ENCODE measurements at places on chromosomes 7 and 10.

DNA sequence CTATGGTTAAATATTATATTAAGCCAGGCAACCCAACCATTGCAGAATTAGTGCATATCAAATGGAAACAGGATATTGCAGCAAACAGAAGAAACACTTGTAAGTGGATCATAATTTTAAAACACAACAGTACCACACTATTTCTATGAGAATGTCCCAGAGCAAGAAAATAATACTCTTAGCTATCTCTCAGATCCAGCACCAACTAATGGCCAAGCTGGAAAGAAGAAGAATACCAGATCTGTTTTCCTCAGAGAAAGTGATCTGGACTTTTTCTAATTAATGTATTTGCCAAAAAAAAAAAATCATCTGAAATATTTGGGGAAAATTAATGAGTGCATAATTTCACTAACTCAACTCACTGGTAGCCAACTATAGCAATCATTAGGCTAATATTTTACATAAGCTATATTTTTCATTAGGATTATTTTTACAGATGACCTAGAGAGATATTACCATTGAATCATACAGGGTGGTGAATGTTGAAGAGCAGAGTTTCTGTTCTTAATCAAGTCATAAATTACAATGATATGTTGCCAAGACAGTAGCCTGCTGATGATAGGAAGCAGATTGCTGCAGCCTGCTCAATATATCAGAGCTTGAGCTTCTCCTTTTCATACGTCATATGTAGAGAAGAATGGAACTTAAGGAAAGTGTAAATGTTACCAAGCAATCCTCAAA lies 995.4 kb upstream of the LRRN3 start:
- no peak for DNase-seq

DNA sequence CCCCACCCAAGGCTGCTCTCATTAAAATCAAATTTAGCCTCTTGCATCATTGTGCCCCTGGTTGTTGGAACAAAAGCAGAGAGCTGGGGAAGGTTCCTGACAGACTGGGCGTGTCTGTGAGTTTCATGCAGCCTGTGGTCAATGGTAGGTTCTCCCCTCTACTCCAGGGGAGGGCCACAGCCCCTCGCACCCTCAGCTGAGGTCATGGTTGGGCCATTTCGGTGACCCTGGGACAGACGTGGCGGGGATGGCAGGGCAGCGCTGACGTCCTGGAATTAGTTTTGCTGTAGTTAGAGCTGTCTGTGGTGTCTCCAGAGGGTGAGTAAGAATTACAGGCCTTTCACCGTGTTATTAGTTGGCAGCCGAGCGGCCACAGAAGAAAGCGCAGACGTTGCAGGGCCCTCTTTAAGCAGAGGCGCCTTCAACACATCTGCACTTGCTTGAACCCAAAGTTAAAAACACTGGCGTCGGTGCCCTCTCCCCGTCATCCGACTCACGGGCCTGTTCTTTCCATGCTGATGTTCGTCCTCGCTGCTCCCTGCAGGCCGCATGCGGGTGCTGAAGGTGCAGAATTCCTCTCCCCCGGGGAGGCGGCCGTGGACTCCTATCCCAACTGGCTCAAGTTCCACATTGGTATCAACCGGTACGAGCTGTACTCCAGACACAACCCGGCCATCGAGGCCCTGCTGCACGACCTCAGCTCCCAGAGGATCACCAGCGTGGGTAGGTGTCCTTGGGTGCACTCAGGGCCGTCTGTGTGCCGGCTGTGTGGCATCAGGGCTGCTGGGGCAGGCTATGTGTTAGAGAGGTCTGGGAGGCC lies 2.8 kb downstream of the FAM20C start:
- no peak for DNase-seq

DNA sequence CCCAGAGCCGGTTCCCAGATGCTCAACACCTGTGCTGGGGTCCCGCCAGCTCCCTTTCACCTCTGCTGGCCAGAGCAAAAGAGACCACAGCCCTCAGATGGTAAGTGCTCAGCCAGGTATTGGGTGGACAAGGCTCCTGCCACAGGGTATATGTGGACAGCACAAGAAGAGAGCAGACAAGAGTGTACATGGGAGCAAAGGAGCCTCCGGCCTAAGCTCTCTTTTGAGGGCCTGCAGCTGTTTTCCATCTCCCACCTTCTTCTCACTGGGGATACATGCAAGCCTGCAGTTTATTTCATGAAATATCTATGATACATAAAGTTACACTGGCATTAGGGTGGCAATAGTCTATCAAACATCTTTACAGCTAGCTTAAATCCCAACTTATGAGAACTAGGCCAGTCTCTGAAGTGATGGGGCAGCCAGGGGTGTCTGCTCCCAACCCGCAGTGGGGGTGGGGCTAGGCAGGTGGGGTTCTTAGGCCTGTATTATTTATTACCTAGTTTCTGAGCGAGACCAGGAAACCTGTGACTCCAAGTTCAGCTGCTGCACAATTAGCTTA lies 50.4 kb upstream of the DDC start:
- DNase-seq, result no peak

DNA sequence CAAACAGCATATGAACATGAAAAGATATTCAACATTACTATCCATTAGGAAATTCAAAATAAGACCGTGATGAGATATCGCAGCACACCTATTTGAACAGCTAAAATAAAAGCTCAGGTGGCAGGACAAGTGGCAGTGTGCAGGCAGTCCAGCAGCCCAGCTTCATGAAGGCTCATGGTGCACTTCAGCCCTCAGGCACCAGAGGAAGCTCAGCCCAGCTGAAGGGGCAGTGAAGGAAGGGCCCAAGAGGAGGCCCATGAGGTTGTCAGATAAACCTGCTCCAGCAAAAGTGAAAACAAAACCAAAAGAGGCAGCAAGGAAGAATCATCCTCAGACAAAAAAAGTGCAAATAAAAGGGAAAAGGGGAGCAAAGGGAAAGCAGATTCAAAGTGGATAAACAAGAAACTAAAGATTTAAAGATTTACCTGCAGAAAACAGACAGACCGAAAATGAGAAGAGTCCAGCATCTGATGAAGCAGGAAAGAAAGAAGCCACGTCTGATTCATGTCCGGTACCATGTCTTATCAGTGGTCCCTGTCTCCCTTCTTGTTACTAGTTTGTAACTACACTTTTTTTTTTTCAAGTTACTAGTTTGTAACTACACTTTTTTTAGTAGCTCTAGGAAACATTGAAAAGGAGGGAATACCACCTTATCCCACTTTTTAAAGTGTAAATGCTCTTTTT lies 15.0 kb upstream of the FAM24B start:
- DNase-seq, result no peak

- no peak for DNase-seq
Observed at GRCh38 chr7:96273716-96274115, 48.2 kb downstream of the SLC25A13 start.

DNA sequence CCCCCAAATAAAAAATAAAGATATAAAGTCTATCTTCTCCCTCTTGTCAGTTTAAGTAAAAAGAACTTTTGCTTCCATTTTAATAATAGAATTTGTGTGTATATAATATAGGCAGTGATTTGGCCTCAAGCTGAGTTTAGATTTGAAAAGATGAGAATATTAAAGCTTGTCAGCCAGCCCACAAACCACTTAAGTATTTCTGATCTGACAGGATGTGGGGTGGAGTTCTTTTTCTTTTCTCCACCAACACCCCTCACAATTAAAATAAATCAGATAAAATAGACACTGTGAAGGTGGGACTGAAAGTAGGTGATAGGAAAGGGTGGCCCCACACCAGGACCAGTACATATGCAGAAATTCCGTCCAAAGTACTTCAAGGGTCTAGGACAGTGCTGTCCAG lies 714.1 kb downstream of the AUTS2 start:
- DNase-seq, result no peak

DNA sequence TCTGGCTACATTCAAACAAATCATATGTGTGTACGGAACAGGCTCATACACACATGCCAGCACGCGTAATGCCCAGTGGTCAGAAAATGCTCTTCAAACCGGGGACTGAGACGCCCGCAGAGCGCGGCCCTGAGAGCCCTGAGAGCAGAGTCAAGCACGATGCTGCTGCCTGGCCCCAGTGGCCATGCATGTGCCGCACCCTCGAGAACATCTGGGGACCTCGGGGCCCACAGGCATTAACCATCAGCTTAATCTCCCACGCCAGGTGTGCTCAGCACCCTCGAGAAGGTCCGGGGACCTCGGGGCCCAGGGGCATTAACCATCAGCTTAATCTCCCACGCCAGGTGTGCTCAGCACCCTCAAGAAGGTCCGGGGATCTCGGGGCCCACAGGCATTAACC lies 163.1 kb downstream of the PTPRN2 start:
- DNase-seq, result no peak

DNA sequence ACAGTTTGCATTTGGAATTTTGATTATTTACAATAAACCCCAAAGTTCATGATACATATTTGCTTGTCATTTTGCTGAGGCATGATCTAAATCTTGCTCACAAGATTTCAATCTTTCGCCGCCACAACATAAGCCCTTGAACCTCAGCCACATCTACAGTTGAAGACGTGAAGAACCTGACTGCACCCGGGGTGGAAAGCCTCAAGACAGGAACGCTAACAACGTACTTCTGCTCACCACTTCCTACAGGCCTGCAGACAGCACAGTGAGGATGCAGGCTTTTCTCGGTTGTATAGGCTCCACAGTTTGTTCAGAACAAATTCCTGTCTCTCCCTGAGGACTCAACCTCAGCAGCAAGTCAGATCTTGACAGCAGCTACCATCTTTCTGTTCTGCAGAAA lies 393.8 kb upstream of the PRKCQ start:
- DNase-seq, result no peak

DNA sequence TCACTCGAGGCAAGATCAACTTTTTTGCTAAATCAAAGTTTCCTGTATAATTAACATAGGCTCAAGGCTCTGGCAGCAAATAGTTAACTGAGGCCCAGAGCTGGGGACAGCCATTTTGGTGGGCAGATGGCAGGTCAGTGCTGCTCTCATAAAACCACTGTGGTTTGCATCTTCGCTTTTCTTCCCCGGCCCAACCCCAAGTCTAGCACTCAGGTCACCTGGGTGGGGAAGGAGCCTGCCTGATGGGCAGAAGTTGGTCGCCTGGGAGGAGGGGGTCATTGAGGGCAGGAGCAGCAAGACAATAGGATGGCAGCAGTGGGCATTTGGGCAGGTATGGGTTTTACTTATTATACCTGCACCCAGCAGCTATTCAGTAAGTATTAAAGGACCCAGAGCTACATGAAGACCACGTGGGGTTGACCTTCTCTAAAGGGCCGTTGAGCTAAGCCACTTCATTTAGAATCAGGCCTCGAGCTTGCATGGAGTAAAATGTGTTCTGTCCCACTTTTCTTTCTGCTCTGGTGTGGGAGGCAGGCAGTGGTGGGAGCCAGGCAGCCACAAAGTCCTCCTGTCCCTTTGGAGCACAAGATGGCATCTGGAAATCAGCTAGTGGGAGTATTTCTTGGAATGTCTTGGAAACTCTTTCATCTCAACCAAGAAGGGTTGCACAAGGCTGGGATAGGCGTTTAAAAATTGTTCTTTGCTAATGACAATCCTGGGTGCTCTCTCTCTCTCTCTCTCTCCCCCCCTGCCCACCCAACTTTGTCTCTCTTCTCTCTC lies 133.4 kb downstream of the SPAG6 start:
- DNase-seq, result no peak

- no peak for DNase-seq
Observed at GRCh38 chr7:112421666-112422486, 28.4 kb upstream of the IFRD1 start.

DNA sequence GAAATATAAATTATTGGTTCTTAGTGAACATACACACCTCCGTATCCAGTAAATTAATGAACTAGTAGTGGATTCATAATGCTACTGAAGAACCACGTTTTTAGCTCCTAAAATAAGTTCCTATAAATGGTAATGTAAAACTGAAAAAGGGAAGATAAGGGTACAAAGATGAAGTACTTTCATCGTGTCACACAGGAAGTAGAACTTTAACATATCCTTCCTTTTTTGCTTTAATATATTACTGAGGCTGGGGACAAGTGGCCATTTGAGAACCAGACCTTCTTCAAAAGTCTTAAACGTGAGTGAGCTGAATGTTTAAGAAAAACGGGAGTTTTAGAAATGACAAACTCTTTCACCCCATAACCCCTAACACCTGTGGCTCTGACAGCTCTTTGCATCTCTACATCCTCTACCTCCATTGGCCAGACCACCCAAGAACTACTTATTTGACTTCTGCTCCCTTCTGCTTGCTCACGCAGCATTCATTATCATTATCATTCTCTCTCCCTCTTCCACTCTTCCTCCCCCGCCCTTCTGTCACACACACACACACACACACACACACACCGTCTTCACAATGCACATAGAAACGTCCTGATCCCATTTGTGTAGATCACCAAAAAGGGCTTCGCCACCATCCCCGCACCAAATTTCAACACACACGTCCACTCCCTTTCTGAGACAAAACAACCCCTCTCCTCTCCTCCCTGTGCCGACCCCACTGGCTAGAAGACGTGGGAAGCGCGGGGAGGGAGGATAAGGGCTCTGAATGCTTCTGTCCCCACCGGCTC lies 677 bp downstream of the SKAP2 start:
- no peak for DNase-seq

DNA sequence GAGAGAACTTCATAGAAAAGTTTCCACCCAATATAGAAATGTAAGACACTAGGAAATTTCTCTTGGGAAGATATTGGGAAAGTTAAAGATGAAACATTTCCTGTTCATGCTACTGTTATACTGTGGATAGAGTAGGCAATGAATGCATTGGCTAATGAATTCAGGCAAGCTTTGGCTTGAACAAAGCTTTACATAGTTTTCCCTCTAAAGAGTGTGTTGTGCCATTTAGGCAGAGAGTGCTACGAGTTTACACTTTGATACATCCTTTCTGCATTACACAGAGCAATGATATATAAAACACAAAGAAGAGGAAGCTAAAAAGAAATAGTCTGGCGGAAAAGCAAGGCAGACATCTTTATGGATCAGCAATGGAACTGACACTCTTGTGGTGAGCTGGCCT lies 125.9 kb upstream of the SHH start:
- no peak for DNase-seq

GRCh38 chr10:83816942-83817341 lies 322.4 kb upstream of the GHITM start:
- DNase-seq, result no peak

DNA sequence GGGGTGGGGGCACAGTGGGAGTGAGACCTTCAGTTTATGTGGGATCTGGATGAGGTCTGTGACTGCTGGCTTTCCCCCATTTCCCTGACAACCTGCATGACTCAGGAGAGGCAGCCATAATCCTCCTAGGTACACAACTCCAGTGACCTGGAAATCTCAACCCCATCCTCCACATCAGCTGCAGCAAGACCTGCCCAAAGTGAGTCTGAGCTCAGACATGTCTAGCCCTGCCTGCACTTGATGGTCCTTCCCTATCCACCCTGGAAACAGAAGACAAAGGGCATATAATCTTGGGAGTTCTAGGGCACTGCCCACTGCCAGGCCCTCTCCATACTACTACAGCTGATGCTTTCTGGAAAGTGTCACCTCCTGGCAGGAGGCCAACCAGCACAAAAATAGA lies 75.6 kb downstream of the GRM8 start:
- DNase-seq, result no peak

- DNase-seq, result no peak
Observed at GRCh38 chr10:51620131-51620530, 79.3 kb downstream of the CSTF2T start.

DNA sequence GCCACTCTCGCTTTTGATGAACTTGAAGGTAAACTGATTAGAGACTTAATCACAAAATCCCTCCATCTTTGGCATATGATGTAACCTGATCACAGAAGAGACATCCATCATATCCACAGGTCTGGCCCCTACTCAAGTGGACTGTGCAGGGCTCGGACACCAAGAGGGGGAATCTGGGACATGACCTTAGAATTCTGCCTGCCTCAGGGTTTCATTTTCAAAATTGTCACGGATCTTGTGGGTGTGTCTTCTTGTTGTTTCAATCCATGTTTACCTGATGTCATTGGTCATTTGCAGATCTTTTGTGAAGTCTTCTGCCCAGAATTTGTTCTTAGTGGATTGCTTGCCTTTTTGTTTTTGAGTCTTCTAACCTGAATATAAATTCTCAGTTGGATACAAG lies 5.9 kb upstream of the ARMS2 start:
- no peak for DNase-seq
